ENCODE measurements at places on chromosomes 1 and 21.

GRCh38 chr1:36132029-36132428, 7.0 kb upstream of the COL8A2 start:
- no peak for DNase-seq

DNA sequence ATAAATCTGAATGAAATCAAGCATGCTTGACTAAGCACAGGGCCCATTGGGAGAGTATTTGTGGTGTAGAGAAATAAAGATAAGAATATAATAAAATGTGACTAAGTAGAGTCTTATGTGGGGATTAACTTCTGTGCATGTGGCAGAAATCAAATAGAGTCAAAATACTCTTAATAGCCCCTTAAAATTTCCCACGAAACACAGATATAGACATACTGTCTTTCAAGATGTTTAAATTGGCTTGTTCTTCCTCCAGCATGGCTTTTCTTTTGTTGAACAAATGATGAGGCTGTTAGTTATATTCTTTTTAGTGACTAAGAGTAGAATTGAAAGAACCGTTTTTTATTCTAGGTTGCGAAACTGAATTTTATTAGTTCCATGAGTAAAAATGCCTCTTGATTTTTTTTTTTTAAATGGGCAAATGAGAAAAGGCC, 112.3 kb downstream of the RPS6KC1 start:
- no peak for DNase-seq

GRCh38 chr1:85822696-85823095, 114.5 kb upstream of the ZNHIT6 start:
- DNase-seq, result no peak

DNA sequence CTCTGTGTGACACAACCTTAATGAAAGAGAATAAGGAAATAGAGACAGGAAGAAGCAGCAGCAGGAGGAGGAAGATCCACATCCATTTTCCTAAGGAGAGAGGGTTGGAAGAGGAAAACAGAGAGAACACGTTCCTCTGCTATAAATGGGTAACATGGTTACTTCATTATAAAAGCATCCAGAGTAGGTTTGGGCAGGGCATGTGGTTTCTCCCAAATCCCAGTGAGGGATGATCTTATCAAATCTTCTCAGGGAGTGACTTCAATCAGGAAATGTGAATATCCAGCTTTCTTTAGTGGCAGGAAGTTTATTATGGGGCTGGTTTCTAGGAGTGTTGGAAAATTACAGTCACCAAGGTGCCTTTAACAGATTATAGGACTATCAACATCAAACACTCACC, 11.1 kb downstream of the CYP2J2 start:
- DNase-seq, result no peak

Data from NCI-H1694 (cell line).